ENCODE measurements at places on chromosomes 6 and 20.

DNA sequence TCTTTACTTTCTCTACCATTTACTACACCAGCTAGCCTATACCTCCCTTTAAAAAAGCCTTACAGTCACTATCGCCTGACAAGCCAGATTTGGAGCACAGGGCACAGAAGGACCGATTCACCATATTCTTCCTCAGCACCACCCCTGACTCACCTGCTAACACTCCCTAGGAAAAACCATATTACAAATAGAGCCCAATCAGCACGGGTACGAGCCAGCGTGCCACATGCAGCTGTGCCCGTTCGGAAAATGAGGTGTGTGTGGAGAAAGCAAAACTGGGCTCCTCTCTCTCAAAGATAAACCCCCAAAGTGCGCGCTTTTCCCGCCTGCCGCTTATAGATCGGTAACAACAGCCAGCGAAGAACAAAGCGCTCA lies 1.2 kb downstream of the SYNCRIP start:
- peaks cover 58% of the 10 kb centered on the region for H3K36me3 ChIP-seq
- no peaks in the 10 kb centered on the region for H3K27me3 ChIP-seq
- H3K4me3 ChIP-seq: peak overlapping the region; percentile 96
- peaks cover 48% of the 10 kb centered on the region for H3K4me1 ChIP-seq
- no peak for DNase-seq
- peak overlapping the region; percentile 99 for H3K27ac ChIP-seq

GRCh38 chr20:22717466-22717865 lies 133.1 kb upstream of the FOXA2 start:
- no peaks in the 10 kb centered on the region for H3K4me1 ChIP-seq
- DNase-seq: no peak
- H3K36me3 ChIP-seq: no peaks in the 10 kb centered on the region
- H3K27ac ChIP-seq: no peak overlapping the region

DNA sequence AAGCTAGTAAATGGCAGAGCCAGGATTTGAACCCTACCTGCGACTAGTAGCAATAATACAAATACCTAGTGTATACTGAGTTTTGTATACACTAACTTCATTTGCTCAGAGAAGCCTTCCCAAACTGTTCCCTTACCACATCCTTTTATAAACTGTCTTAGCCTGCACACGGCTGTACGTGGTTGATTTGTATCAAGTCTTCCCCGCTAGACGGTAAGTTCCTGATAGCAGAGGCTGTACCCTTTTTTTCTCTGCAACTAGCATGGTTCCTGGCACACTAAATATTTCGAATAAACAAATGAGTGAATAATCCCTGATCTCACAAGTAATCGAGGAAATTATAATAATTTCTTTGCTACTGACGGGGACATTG lies 636 bp downstream of the RTF2 start:
- peaks cover 31% of the 10 kb centered on the region for H3K4me1 ChIP-seq
- peaks cover 17% of the 10 kb centered on the region for H3K36me3 ChIP-seq
- H3K27me3 ChIP-seq: no peaks in the 10 kb centered on the region
- peak overlapping the region; percentile 100 for H3K27ac ChIP-seq

DNA sequence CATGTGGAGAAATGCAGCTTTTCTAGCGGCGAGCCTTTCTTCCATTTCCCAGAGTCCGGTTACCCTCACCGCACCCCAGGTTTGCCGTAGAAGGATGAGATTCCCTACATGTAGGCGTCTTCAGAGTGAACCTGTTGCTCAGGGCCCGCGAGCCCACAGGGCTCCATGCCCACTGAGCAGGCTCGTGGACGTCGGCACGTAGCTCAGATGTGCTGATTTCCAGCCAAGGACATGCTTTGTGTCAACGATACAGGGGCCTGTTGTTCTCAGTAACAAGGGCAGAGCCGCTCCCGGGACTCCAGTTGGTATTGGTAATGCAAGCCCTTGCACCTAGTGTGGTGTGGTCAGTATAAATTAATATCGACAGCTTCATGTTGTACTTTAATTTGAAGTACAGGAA lies 159.6 kb downstream of the MTHFD1L start:
- H3K4me1 ChIP-seq: peaks cover 11% of the 10 kb centered on the region
- H3K4me3 ChIP-seq: no peak overlapping the region
- DNase-seq: no peak
- peaks cover 72% of the 10 kb centered on the region for H3K36me3 ChIP-seq

DNA sequence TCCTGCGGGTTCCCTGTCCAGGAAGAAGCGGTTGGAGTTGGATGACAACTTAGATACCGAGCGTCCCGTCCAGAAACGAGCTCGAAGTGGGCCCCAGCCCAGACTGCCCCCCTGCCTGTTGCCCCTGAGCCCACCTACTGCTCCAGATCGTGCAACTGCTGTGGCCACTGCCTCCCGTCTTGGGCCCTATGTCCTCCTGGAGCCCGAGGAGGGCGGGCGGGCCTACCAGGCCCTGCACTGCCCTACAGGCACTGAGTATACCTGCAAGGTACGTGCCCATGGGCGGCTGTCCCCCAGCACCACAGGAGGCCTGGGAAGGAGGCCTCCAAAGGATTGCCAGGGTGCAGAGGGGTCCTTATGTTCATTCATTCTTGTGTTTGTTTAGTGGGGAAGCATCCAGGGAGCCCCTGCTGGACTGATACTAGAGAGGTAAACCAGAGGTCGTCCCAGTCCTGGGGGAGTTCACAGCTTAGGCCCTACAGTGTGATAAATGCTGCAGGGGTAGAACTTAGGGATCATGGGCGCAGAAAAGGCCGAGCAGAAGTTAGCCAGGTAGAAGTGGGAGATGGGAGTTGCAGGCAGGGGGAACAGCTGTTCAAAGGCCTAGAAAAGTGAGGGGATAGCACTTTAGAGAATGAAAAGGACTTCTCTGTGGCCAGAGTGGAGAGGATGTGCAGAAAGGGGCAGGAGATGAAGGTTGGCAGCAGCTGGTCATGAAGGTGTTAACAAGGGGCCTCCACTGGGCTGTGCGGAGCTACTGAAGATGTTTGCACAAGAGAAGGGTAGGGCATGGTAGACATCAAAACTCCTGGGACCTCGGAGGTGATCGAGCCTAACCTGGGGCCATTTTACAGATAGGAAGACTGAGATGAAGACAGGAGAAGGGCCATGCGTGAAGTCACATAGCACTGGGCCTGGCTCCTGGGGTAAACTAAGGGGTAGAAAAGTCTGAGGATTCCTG lies 7.8 kb downstream of the TRIB3 start:
- H3K4me3 ChIP-seq: no peak overlapping the region
- DNase-seq: no peak

DNA sequence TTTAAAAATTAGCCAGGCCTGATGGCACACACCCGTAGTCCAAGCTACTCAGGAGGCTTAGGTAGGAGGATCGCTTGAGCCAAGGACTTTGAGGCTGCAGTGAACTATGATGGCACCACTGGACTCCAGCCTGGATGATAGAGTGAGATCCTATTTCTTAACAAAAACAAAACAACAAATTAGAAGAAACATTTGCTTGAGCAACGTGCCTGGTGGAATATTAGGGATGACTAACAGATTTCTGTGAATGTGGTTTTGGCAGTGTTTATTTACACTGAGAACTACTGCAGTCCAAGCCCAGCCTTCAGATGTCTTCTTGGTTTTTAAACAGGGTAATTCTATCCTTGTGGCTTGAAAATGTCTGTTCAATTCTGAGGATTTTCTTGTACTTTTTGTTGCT lies 9.2 kb downstream of the PPP1R3G start:
- peaks cover 20% of the 10 kb centered on the region for H3K27me3 ChIP-seq
- no peaks in the 10 kb centered on the region for H3K36me3 ChIP-seq
- H3K4me1 ChIP-seq: peaks cover 4% of the 10 kb centered on the region
- no peak overlapping the region for H3K4me3 ChIP-seq

DNA sequence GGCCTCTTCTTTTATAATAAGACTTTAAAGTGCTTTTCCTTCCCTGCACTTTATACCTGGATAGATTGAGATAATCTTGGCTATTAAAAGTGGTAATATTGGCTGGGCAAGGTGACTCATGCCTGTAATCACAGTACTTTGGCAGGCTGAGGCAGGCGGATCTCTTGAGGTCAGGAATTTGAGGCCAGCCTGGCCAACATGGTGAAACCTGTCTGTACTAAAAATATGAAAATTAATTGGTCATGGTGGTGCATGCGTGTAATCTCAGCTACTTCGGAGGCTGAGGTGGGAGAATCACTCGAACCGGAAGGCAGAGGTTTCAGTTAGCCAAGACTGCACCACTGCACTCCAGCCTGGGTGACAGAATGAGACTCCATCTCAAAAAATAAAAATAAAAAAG lies 197.1 kb upstream of the RGS17 start:
- no peaks in the 10 kb centered on the region for H3K27me3 ChIP-seq
- no peak overlapping the region for H3K27ac ChIP-seq
- no peaks in the 10 kb centered on the region for H3K4me1 ChIP-seq
- H3K4me3 ChIP-seq: no peak overlapping the region
- H3K36me3 ChIP-seq: no peaks in the 10 kb centered on the region
- no peak for DNase-seq

DNA sequence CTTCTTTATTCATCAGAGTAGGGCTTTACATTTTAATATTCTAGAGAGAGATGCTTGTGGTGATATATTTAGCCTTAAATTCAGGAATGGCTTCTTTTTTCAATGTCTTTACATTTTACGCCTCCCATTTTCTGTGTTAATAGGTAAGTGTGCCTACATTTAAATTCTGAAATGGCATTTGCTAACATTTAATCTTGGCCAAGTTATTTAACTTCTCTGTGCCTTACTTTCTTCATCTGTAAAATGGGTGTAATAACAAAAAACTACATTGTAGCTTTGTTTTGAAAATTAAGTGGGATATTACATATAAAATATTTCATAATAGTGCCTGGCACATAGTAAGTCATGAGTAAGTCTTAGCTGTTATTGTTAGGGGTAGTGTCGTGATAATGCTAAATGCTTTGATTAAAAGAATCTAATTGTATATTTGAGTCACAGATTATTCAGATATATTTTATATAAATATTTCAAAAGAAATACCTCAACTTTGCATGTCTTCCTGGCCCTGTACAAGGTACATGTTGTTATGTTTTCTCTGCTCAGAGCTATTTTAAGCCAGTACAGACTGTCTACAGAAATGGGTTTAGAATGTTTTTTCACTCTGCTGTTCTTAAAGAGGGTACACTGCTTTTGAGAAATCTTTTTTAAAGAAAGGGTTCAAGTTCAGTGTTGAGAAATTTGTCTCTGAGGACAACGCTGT lies 18.8 kb downstream of the CARMIL1 start:
- peaks cover 22% of the 10 kb centered on the region for H3K4me1 ChIP-seq
- H3K27me3 ChIP-seq: no peaks in the 10 kb centered on the region
- no peak for DNase-seq
- no peak overlapping the region for H3K4me3 ChIP-seq

DNA sequence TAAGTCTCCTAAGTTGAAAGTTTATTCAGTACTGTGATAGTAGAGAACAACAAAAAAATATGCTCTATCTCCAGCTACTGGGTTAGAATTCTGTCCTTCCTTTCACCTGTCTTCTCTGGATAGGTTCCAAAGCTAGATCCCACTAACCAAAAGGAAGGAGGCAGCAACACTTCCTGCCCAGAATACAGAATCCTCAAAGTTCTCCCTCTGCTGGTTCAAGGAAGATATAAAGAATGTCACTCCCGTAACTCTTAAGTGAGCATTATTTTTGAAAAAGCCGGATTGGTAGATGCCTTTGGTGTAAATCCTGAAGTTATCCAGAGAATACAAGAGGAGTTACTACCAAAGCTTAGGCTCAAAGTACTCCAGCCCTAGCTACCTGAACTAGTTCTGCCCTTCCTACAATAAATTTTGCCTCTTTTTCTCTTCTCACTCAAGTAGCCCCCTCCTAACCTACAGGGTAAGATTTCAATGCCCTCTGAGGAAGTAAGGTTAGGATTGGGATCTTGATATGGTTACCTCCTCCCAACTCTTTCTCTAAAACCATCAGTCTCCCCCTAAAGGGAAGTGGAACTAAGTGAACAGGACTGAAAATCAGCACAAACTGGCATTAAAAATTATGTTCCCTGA lies 26.0 kb upstream of the CRIP3 start:
- peaks cover 3% of the 10 kb centered on the region for H3K36me3 ChIP-seq
- H3K4me1 ChIP-seq: peaks cover 16% of the 10 kb centered on the region
- H3K4me3 ChIP-seq: no peak overlapping the region
- DNase-seq: no peak

DNA sequence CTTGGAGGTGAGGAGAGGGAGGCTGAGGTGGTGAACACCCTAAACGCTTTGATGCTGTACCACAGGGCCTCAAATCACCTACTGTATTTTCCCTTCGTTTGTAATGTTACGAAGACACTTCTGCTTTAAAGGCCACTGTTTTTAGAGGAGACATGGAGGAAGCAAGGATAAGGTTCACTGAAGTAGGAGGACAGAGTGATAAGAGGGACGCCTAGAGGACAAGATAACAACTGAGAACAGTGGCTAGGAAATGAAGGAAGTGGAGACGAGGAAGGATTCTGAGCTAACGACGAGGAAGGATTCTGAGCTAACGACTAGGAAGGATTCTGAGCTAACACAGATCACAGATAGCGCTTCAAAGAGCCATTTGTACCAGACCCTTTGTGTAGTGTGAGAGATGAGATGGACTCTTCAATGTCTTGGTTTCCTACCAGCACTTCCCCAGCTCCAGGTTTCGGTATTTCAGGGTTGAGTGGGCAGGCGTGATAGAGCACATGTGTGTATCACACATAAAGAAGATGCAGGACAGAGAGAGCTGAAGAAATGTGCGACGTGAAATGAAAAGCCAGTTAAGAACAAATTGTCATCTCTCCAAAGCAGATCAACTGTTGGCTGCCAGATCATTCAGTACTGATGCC lies 7.5 kb downstream of the SF3B5 start:
- peaks cover 2% of the 10 kb centered on the region for H3K36me3 ChIP-seq
- no peaks in the 10 kb centered on the region for H3K27me3 ChIP-seq
- no peak for DNase-seq
- no peak overlapping the region for H3K27ac ChIP-seq
- H3K4me3 ChIP-seq: no peak overlapping the region

DNA sequence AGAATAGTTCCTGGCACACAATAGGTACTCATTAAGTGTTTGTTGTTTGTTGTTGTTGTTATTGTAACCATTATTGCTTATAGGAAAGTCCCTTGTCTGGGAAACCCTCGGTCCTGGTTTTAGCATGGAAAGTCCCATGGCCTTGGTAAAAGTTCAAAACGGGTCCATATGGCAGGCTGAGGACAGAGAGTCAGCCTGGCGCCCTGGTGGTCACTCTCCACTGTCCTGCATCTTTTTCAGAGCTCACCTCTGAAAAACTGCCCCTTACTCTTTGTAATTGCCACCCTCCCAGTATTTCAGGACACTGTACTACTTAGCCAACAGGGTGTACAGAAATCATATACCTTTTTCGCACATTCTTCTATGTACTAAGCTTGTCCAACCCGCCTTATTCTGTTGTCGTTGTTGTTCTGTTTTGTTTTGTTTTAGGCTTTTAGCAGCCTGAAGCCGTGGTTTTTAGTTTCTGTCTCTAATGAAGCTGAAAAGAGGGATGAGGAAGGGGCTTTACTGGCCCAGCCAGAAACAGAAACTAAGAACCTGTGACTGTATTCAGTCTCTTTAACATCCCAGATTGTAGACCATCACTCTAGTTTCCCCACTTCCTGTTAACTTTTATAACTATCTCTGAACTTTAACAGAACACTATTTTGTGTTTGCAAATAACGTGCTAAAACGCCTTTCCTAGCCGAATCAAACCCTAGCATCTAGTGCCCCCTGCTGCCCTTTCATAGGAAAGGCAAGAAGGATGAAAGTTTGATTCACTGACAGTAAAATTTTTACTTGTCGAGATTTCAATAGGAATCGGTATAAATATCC lies 7.6 kb upstream of the TMEM14A start:
- no peak overlapping the region for H3K4me3 ChIP-seq
- no peak overlapping the region for H3K27ac ChIP-seq
- H3K36me3 ChIP-seq: no peaks in the 10 kb centered on the region
- peak; percentile 66 for DNase-seq
- H3K27me3 ChIP-seq: no peaks in the 10 kb centered on the region
- no peaks in the 10 kb centered on the region for H3K4me1 ChIP-seq
